ENCODE measurements at places on chromosomes 6 and 20.
A peak's percentile ranks its signal among the peaks of the same experiment; 100 is the strongest.

DNA sequence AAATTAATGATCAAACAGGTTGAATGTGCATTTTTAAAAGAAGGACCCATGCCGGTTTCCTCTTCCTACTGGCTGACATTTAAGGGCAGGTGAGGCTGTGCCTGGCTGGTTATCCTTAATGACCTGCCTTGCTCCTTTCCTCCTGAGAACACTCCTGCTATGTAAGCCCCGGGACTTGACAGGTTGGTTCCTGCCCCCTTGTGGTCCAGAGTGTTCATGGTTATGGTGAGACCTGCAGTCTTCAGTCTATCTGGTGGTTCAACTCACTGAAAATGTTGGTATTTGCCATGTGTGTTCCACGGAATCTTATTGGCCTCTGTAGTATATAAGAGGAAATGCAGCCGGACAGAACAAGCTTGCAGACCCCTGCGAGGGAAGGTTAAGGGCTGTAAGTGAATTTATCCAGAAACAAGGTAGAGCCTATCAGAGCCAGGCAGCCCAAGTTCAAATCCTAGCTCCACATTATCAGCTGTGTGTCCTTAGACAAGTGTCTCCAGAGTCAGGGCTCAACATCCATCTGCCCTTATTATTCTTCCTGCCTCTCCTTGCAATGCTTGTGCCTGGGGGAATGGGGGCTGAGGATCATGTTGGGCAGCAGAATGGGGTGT is 5.2 kb upstream of the BPIFA3 start:
- peak; percentile 3 for DNase-seq

DNA sequence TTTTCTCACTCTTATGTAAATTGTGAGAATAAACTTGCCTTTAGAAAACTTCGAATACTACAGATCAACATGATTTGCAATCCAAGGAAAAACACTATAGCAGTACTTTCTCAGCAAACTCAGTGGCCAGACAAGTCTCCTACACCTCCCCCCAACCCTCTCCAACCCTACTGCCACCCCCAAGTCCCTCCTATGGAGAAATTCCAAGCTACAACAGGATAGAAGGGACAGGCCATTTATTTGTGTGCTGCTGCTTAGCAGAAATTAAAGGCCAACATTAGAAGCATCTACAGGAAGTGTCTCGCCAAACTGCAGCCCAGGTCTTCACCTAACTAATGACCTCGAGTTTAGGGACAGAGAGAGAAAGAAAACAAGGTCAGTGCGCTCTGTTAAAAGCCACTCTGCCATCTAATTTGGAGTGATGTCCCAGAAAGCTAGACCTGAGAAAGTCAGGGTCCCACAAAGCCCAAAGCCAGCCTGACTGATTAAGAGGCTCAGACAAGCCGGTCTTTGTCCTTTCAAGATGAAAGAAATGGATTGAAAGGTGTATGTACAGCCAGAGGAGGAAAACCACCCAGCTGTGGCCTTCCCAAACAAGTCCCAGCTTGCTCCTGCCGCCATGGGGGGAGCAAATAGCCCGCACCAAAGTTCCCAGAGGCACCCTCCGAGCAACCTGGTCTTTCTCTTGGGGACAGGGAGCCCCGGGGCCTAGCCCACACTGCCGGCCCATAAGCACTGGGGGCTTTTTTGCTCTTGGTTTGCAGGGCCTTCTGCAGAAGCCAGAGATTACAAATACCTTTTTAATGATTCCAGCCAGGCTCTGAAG is 3.4 kb downstream of the BMP7 start:
- no peak for DNase-seq

- DNase-seq = no peak
These were observed 28.1 kb downstream of the SNRNP48 start for GRCh38 chr6:7617801-7618764.

DNA sequence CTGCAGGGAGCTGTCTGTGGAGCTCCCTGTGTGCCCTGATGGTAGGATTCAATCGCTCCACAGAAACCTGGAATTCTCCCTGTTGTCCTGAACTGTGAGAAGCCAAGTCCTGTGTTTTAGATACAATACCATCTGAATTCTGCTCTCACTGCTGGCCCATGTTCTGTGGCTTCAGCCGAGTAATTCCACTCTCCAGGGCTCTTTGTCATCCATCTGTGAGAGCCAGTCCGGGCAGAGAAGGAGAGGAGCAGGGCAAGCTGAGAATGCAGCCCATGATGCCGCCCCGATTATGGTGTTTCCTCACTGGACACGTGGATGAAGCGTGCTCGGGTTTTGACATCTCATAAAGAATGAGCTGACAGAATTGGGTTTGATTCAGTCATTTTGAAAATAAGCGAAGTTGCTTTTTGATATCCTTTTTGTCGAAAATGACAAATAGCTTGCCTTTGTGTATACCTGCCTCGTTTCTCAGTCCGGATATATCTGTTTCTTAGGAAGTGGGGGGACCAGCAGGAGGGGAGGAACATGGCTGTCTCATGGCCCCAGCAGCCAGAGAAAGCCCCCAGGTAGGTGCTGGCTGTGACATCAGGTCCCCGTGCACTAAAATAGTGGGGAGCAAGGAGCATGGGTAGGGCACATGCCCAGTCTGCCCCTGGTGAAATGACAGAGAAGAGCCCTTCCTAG is 8.2 kb upstream of the CD93 start:
- DNase-seq = no peak

GRCh38 chr20:31605902-31606803 is 1.1 kb downstream of the ID1 start:
- DNase-seq = no peak

DNA sequence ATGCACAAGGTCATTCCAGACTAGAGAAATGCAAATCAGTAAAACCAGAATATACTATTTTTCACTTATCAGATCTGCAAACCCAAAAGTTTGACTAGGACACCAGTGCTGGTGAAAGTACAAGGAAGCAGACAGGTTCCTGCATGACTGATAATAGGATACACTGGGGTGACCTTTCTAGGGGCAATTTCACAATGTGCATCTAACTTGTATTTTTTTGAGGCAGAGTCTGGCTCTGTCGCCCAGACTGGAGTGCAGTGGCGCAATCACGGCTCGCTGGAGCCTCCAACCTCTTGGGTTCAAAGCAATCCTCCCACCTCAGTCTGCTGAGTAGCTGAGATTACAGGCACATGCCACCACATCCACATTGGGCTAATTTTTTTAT is 11.4 kb downstream of the COMMD7 start:
- no peak for DNase-seq

DNA sequence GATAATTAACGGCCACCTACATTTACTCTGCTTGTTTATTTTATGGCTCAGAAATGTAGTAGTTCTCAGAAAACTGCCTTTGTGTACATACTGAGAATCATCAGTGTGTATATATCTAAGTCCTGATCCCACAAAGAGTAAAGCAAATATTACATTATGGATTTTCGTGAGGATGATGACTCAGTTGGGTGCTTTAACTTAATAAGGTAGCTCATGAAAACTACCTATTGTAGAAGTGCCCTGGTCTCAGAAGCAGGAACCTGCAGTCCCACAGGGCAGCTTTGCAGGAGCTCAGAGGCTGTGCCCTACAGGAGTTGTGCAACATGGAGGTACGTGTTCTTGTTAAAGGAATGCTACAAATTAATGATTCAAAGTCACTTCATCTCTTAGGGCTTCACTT is 108.2 kb downstream of the PLG start:
- DNase-seq = no peak

GRCh38 chr6:126204126-126204525 is 135.8 kb upstream of the CENPW start:
- DNase-seq = no peak

- DNase-seq = no peak
These were observed 1.0 kb upstream of the RIPOR2 start for GRCh38 chr6:24936641-24937317.

GRCh38 chr6:42185597-42185996 is 9.2 kb downstream of the GUCA1B start:
- DNase-seq = no peak

DNA sequence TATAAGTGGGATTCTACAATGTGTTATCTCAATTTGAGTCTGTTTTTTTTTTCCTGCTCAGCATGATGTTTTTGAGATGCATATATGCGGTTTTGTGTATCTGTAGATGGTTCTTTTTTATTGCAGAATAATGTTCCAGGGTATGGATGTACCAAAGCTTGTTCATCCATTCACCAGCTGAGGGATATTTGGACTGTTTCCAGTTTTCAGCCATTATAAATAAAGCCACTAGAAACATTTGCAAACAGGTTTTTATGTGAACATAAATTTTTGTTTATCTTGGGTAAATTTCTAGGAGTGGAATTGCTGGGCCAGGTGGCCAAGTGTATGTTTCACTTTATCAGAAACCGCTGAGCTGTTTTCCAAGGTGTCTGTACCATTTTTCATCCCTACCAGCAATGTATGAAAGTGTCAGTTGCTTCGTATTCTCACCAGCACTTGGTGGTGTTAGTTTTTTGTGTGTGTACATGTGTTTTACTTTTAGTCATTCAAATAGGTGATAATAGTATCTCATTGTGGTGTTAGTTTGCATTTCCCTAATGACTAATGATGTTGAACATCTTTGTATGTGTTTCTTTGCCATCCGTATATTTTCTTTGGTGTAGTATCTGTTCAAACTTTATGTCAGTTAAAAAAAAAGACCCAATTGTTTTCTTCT is 124.2 kb downstream of the CEBPB start:
- DNase-seq = no peak

DNA sequence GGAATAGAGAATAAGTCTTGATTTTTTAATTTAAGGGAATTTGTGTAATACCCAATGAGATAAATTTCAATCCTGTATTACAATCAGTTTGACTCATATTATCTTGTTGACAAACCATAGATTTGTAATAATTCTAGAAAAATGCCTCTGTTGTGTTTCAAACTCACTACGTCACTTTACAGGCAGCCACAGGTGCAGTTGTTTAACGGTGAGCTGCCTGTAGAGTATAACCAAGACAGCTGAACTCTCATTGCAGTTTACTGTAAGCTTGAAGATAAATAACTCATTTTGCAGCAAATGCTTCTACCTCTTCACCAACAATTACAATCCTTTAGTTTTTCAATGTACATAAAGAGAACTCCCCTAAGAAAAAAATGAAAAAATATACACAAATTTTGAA is 114.3 kb downstream of the PRKN start:
- no peak for DNase-seq

DNA sequence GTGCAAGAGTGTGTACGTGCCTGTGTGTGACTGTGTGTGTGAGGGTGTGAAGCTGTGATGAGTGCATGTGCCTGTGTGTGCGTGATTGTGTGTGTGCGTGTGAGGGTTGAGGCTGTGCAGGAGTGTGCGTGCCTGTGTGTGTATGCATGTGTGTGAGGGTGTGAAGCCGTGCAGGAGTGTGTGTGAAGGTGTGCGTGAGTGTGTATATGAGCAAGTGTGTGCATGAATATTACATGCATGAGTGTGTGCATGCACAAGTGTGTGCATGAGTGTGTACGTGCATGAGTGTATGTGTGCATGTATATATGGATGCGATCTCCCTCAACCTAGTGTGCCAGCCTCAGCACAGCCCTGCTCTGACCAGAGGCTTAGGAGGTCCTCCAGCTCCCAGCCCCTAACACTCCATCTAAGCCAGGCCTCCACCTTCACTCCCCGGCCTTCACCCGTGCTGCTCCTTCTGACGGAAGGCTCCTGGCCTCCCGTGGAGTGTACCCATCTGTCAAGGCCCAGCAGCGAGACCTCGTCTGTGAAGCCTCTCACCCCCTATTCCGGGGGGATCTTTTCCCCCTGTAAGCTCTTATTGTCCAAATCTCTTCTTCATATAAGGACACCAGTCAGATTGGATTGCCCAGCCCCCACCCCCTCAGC is 19.9 kb upstream of the PHACTR3 start:
- no peak for DNase-seq

- DNase-seq = peak; percentile 49
These were observed 17.9 kb upstream of the CCDC170 start for GRCh38 chr6:151475653-151476523.

DNA sequence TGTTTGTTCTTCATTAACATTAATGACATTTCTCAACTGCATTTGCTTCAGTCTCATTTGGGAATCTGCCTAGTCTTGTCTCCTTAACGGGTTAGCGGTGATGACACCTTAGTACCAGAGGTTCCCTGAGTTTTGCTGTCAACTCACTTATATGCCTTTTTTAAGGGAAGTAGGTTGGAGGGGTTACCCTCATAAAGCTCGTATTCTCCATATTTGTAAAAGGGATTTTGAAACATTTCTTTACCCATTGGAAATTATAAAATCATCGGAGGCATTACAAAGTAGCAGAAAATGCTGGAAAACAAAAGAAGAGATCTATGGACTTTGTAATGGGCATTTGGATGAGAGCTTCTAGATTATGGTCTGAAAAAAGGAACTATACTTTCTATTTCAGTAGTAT is 88.7 kb upstream of the PRDM1 start:
- DNase-seq = no peak

GRCh38 chr6:130057495-130057894 is 39.1 kb downstream of the L3MBTL3 start:
- no peak for DNase-seq

GRCh38 chr6:86355271-86355670 is 582.1 kb upstream of the HTR1E start:
- DNase-seq = no peak

DNA sequence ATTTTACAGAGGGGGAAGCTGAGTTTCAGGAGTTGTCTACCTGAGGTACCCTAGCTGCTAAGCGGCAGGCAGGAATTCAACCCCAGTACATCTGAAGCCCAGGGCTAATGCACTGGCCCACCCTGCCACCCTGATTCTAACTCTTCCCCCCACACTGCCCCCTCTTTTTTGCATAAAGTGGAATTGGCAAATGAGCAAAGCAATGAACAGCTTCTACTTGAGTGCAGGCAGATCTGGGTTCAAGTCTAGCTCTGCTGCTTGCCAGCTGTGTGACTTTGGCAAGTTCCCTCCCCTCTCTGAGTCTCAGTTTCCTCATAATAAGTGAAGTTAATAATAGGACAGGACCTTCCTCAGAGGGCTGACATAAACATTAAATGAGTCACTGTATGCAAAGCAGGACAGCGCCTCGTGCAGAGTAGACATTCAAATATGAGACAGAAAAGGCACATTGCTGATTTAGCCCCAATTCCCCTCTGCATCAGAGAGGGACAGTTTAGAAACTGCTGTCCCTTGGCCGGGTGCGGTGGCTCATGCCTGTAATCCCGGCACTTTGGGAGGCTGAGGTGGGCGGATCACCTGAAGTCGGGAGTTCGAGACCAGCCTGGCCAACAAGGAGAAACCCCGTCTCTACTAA is 4.7 kb downstream of the ADA start:
- no peak for DNase-seq

DNA sequence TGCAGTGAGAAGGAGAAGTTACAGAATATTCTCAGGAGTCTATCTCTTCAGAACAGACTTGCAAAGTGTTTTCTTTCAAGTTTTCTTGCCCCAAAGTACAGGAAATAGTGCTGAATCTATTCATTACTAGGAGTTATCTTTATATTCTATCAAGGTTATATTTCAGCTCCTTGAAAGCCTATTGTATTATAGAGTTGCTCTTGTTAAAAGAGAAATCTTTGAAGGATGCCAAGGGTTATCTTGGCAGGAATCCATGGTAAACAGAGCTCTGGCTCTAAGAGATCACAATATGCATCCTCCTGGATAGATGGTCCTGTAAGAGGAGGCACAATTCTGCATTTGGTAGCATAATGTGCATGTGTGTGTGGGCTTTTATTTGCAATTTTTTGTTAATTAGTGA is 21.2 kb upstream of the SNRPB2 start:
- DNase-seq = no peak

Data from stimulated activated CD4-positive, alpha-beta T cell treated with anti-CD3 and anti-CD28 coated beads, Interleukin-2, amount 100 ng/mL, for 48 hours (primary cell).